ENCODE measurements at places on chromosomes 16 and 17. TPM values are rescaled to one million over a fixed set of nuclear protein-coding genes. Genes with fewer than 3 reads are reported as not detected.

The MMP2 gene
- total RNA-seq, result 0.44 TPM

The C16orf74 gene
- total RNA-seq, result 17.2 TPM

- H3K27ac ChIP-seq, result no peak overlapping the region
- H3K36me3 ChIP-seq, result peaks cover 35% of the 10 kb centered on the region
- no peak overlapping the region for H3K4me3 ChIP-seq
These were observed 22.5 kb downstream of the ELAC2 start for GRCh38 chr17:12995106-12995895.

The TM4SF5 gene
- total RNA-seq, result not detected

DNA sequence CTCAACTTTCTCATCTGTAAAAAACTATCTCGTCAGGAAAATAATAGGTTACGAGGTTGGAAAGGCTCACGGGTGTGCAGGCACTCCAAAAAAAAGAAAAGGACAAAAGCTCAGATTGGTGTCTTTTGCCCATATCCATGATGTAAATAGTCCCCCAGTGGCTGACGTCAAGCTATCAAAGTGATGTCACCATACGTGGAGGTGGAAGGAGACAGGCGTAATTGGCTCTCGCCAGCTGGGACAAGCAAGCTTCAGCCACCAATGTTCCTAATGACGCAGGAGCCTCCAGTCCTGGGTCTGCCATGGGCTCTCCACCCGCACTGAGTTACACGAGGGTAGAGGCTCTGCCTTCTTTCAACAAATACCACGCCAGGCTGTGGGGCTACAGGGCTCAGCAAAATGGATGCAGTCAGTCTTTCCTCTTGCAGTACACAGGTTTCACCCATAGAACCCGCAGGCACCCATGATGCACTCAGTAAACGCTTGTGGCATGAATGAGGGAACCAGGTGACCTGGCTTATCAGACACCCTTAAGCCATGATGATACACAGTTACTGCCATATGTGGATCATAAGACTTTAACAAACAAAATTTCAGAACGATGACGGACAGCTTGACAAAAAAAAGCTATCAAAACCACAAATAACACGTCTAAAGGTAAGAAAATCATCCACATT lies 50.5 kb downstream of the COTL1 start:
- H3K27ac ChIP-seq, result no peak overlapping the region
- peaks cover 33% of the 10 kb centered on the region for H3K4me1 ChIP-seq

DNA sequence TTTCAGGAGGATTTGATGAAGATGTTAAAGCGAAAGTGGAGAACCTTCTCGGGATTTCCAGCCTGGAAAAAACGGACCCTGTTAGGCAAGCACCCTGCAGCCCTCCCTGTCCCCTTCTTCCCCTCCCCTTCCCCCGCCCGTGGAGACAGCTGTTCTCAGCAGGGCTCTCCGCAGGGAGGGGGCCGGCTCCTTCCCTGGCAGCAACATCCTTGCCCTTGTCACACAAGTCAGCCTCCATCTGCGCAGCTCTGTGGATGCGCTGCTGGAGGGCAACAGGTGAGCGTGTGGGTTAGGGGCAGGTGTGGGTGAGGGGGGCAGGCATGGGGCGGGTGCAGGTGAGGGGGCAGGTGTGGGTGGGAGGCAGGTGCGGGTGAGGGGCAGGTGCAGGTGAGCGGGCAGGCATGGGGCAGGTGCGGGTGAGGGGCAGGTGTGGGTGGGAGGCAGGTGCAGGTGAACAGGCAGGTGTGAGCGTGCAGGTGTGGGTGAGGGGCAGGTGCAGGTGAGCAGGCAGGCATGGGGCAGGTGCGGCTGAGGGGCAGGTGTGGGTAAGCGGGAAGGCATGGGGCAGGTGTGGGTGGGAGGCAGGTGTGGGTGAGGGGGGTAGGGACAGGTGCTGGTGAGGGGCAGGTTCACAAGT lies 9.4 kb downstream of the CYBC1 start:
- no peaks in the 10 kb centered on the region for H3K27me3 ChIP-seq
- no peak overlapping the region for H3K27ac ChIP-seq
- DNase-seq, result no peak
- peaks cover 22% of the 10 kb centered on the region for H3K4me1 ChIP-seq
- H3K36me3 ChIP-seq, result peaks cover 56% of the 10 kb centered on the region

The NAGS gene
- 1.4 TPM for total RNA-seq

The OR1F1 gene
- not detected for total RNA-seq

- no peak for DNase-seq
- no peak overlapping the region for H3K27ac ChIP-seq
- no peak overlapping the region for H3K4me3 ChIP-seq
- H3K4me1 ChIP-seq, result no peaks in the 10 kb centered on the region
- H3K27me3 ChIP-seq, result no peaks in the 10 kb centered on the region
- H3K36me3 ChIP-seq, result no peaks in the 10 kb centered on the region
These were observed 13.7 kb downstream of the SHCBP1 start for GRCh38 chr16:46607529-46607928.

GRCh38 chr16:47728205-47728604 lies 267.1 kb downstream of the PHKB start:
- no peaks in the 10 kb centered on the region for H3K36me3 ChIP-seq
- DNase-seq, result no peak
- no peaks in the 10 kb centered on the region for H3K27me3 ChIP-seq
- no peak overlapping the region for H3K27ac ChIP-seq

GRCh38 chr17:35352284-35352683 lies 21.1 kb downstream of the SLFN11 start:
- no peaks in the 10 kb centered on the region for H3K36me3 ChIP-seq
- no peaks in the 10 kb centered on the region for H3K27me3 ChIP-seq
- H3K4me1 ChIP-seq, result no peaks in the 10 kb centered on the region
- DNase-seq, result no peak

DNA sequence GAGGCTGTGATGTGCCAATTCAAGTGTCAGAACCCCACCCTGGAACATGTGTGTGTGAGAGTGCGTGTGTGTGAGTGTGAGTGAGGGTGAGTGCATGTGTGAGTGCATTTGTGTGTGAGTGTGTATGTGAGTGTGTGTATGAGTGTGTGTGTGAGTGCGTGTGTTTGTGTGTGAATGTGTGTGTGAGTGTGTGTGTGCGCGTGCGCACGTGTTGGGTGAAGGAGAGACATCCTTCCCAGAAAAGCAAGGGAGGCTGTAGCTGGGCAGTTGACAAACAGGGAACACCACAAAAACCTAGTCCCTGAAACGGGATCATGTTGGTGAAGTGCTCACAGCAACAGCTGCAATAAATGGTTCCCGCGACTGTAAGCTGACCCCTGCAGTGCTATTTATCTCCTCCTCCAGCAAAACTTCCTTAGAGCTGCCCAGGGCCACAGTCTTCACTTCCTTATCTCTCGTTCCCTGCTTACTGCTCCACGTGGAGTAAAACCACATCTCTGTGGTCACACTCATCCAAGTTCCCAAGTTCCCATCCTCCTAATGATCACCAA lies 40.1 kb upstream of the RPL38 start:
- H3K27me3 ChIP-seq, result no peaks in the 10 kb centered on the region
- no peak for DNase-seq
- no peaks in the 10 kb centered on the region for H3K4me1 ChIP-seq
- no peaks in the 10 kb centered on the region for H3K36me3 ChIP-seq
- no peak overlapping the region for H3K27ac ChIP-seq

DNA sequence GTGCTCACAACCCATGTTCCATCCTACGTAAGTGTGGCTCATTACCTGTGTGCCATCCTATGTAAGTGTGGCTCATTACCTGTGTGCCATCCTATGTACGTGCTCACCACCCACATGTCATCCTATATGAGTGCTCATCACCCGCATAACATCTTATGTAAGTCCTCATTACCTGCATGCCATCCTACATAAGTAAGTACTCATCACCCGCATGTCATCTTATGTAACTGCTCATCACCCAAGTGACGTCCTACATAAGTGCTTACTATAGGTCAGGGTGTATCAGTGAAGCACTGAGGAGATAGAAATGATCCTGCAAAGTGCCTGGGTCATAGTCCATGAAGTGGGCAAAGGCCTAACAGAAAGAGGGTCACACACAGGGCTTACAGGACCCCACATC lies 93.1 kb downstream of the AXIN2 start:
- no peaks in the 10 kb centered on the region for H3K4me1 ChIP-seq
- H3K4me3 ChIP-seq, result no peak overlapping the region
- H3K27ac ChIP-seq, result no peak overlapping the region
- no peaks in the 10 kb centered on the region for H3K36me3 ChIP-seq
- DNase-seq, result no peak

The SYNRG gene
- 103 TPM for total RNA-seq

DNA sequence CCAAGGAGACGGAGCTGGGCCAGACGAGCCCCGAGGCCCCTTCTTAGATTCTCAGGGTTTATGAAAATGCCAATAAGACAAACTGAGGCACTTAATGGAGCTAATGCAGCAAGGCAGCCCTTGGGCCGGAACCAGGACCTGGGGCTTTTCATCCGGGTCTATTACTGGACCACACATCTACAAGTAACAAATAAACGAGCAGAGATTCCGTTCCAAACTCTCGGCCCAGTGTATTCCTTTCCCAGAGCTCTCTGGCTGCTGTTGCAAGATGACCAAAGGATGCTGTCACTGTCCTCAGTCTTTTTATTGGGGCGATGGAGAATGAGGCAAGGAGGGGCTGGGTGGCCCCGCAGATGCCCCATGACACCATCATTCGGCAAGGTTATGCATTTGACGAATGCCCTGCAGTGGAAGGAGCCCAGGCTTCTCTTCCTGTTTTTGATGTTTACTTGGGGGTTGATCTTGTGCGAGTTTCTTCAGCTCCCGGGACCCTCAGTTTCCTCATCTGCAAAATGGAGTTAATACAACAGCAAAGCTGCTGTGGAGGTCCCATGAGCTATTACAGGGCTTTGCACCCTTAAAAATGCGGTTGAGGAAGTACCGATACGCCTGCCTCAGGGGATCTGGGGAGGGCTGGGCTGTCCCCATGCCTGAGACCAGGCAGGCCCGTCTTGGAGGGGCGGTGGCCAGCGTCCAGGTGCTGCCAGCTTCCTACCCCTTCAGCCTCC lies 1.1 kb upstream of the NTN1 start:
- no peak overlapping the region for H3K27ac ChIP-seq
- H3K27me3 ChIP-seq, result peaks cover 13% of the 10 kb centered on the region
- H3K4me1 ChIP-seq, result peaks cover 27% of the 10 kb centered on the region
- H3K36me3 ChIP-seq, result no peaks in the 10 kb centered on the region
- no peak for DNase-seq

- H3K4me1 ChIP-seq, result peaks cover 4% of the 10 kb centered on the region
- no peaks in the 10 kb centered on the region for H3K27me3 ChIP-seq
- peaks cover 4% of the 10 kb centered on the region for H3K36me3 ChIP-seq
- DNase-seq, result peak; percentile 95
- peak overlapping the region; percentile 71 for H3K4me3 ChIP-seq
- H3K27ac ChIP-seq, result peak overlapping the region; percentile 86
These were observed 1.3 kb downstream of the SPATA2L start for GRCh38 chr16:89700100-89700648.

The AXIN2 gene
- total RNA-seq, result 41.6 TPM

DNA sequence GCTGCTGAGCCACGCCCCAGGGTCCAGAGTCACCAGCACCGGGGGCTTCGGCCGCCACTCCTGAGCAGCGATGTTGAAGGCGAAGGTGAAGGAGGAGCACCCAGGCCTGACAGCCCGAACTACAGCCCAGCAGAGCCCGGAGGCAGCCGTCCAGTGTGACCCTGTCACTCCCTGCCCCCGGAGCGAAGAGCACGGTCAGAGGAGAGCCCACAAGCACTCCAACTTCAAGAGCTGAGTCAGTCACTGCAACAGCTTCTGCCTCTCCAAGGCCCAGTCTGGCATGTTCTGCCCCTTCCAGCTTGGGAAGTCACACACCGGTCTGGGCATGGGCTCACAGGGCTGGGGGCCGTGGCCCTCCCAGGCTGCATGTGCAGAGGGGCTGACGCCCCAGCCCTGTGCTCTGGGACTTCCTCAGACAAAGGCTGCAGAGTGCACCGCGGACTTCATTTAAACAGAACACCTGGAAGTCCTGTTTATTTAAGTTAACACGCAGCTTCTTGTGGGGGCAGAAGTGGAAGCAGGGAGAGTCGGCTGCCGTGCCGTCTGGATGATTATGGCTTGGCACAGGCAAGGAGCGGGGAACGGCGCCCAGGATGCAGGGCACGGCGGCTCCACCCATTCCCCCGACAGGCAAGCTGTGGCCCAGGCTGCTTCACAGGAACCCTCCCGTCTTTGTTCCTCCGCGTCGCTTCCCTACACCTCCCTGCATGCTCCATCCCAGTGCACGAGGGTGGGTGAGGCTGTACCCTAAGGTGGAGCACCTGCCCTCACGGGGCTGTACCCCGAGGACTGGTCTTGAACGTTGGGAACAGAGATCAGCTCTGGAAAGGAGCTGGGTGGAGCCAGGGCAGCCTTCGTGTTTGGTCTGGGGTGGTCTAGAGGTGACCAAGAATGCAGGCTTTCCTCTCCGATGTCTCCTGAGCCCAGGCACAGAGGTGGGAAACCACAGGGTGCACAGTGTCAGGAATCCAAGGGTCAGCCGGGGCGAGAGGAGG lies 68.9 kb upstream of the METRNL start:
- H3K27me3 ChIP-seq, result no peaks in the 10 kb centered on the region
- H3K4me3 ChIP-seq, result no peak overlapping the region
- H3K36me3 ChIP-seq, result peaks cover 16% of the 10 kb centered on the region
- DNase-seq, result no peak

The PMP22 gene
- 0.76 TPM for total RNA-seq

The DUXB gene
- not detected for total RNA-seq

DNA sequence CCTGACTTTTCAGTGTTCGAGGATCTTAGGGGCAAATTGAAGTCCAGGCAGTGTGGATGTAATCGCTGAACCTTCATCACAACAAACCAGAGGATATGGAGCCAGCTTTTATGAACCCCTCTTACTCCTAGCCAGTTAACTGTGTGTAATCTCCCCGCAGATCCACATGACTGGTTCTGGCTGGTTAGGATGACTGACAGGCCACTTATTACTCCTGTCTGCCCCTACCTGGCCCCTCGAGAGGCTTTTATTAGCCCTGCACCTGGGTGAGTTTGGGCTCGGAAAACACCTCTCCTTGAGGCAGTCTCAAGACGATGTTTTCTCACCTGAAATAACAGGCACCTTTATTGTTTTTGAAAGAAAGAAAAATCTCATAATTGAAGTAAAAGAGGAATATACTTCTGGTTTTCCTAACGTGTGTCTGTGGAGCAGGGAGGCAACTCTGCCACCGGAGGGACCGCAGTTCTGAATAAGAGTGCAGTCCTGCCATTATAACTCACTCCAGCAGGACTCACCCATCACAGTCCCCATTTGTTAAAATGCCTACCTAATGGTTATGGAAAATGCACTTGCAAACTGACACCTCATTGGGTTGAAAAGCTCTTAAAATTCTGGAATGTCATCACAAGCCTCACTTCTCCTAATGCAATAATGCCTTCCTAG lies 291.9 kb upstream of the N4BP1 start:
- peaks cover 5% of the 10 kb centered on the region for H3K27me3 ChIP-seq
- no peak for DNase-seq
- H3K4me3 ChIP-seq, result no peak overlapping the region
- no peaks in the 10 kb centered on the region for H3K4me1 ChIP-seq

Data from T-cell (primary cell).